Ammon's horn (tissue), 1 donor: ENCODE measurements at places on chromosomes 12 and 14.

DNA sequence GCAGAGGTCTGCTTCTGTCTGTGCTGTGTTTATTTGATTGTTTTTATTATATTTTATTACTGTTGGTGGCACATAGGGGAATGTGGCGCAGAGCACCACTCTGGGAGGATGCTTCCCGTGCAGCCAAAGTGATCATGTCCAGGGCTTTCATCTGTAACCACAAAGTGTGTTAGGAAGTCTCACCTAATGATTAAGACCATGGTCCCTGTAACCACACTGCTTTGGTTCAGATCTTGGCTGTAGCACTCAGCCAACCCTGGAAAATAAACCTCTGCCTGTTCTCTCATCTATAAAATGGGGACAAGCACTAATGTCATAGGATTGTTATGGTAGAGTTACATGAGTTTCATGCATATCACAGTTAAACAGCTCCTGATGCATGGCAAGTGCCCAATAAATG, 1.9 kb downstream of the RESF1 start:
- DNase-seq, result no peak

GRCh38 chr14:58072288-58073071, 79.5 kb downstream of the ARMH4 start:
- DNase-seq, result peak; percentile 76

DNA sequence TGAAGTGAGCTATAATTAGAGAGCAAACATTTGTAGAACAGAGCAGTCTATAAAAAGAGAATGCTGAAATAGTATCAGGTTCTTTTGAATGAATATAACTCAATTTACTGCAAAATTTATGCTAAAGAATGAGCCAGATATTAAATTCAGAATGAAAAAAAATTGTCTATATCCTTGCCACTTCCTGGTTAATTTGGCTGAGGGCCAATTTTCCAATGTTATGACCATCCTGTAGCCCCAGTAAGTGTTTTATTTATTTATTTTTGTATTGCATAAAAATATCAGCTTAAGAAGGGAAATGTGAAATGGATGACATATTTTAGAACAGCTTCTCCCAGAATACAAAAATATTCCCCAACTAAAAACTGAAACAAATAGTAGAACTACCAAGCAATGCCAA, 263.4 kb downstream of the SOX5 start:
- DNase-seq, result no peak

DNA sequence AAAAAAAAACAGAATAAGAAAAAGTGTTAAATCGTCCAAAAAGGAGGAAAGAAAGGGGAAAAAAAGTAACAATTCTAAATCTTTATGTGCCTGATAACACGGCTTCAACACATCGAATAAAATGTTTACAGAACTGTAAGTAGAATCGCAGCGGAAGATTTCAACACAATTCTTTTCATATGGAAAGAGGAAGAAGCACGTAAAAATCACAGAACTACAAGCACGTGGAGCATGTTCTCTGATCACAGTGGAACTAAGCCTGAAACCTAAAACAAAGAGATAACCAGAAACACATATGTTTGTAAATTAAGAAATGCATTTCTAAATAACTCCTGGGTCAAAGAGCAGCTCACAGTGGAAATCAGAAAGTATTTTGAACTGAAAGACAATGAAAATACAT, 8.7 kb downstream of the CLEC7A start:
- DNase-seq, result peak; percentile 39
